ENCODE measurements at places on chromosomes 5 and 9.

GRCh38 chr5:14397717-14398116, 183.9 kb upstream of the OTULINL start:
- no peak for DNase-seq

GRCh38 chr9:13992138-13993088, 321.5 kb downstream of the NFIB start:
- no peak for DNase-seq

DNA sequence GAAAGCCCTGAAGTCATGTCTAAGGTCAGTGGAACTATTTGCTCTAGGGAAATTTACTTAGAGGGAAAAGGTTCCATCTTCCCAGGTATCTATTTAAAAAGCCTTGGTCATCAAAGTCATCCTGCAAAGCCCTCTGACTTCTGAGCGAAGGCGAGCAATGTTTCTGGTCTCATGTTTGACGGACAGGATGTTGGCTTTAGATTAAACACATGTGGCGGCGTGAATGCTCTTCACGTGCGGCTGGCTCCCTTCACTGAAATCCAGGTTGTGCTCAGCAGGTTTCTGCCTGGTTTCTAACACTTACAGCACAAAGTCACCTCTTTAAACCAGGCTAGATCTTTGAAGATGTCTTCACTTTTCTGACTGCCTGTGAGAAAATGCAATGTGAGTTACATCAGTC, 5.7 kb upstream of the ZBTB34 start:
- no peak for DNase-seq

DNA sequence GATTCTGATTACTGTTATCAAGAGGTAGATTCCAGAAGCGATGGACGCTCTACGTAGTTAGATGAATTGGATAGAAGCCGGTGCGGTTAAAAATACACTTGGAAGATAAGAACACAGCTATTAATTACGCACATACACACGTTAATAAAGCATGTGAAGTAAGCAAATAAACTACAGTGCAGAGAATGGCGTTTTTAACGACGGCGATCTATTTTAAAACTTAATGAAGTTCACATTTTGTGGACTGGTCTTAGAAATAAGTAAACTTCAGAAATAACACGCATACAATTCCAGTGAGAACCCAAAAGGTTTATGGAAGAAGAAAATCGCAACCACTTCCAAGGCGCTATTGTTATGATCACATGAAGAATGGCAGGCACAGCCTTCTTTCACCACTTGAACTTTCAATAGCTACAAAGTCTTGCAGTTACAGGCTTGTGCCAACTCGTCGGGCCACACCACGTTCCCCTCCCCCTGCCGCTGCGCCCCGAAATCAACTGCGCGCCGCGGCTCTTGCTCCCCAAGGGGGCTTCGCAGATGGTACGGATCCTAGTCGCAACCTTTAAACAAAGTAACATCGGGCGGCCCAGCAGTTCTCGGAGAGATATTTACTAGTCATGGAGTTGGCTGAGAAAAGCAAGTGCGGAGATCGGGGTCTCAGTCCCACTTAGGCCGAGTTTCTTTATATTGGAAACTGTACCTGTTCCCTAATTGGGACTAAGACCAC, 866 bp upstream of the SEMA6A start:
- DNase-seq: no peak

DNA sequence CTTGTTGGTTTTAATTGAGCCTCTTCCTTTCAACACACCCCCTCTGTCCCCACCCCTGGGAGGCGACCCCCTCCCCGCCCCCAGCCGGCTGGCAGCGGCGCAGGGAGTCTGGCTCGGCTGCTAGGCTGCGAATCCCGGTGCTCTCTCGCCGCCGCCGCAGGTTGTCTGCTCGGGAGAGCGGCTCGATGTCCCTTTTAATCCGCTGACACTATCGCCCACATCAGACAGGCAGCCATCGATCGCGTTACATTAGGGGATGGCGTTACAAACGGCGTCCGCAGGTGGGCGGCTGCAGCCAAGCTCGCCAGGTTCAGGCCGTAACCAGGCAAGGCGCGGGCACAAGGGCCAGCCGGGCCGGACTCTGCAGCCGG, 1.3 kb downstream of the NR2F1-AS1 start:
- no peak for DNase-seq

DNA sequence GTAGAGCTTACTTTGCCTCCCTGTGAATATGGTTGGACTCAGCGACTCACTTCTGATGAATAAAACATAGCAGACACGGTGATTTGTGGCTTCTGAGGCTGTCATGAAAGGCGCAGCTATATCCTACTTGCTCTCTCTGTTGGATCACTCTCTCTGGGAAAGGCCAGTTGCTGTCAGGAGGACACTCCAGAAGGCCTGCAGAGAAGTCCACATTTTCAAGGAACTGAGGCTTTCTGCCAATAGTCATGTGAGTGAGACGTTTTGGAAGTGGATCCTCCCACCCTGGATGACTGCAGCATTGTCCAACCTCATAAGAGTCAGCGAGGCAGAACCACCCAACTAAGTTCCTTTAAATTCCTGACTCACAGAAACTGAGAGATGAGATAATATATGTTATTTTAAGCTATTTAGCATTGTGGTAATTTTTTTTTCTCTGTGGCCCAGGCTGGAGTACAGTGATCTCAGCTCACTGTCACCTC, 156.0 kb upstream of the MAST4 start:
- peak; percentile 62 for DNase-seq

DNA sequence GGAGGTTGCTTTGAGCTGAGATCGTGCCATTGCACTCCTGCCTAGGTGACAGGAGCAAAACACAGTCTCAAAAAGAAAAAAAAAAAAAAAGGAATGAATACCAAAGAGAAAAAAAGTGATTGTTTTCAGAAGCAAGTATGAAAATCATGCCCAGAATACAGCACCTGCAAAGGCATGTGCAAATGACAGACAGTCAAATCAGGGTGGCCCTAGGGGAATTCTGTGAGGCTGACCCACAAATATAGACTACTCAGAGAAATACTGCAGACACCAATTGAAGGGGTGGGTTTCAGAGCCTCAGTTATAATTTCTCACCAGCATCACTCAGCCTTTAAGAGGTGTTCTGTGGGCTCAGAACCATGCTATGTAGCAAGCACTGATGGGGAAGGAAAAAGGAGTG, 28.6 kb downstream of the DCAF12 start:
- no peak for DNase-seq

DNA sequence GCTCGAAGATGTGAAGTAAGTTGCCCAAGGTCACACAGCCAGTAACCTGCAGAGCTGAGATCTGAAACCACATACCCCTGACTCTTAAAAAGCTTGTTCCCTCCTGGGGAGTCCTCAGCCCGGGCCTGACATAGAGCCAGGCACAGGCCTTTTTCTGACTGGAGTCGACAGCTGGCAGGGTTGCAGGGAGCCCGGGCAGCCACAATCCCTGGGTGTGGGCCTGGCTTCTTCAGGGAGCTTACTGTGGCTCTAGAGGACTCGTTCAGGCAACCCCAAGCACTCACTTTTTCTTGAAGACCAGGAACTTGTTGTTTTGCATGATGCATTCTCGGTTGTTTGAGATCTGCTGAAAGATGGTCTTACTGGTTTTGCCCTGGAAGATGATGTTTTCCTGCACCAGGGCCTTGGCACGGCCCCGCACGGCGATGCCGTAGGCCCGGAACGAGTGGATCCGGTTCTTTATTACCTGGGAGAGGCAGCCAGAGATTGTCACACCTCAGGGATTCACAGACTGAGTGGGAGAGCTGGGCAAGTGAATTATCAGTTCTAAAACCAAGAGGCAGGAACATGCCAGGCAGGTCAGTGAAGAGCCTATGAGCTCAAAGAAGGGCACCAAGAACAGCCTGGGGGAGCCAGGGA, 30.0 kb downstream of the POLR1E start:
- DNase-seq: no peak

- DNase-seq: no peak
These were observed 39.7 kb downstream of the RAPGEF6 start for GRCh38 chr5:131595088-131596033.

GRCh38 chr5:135009736-135010501, 24.1 kb downstream of the PITX1 start:
- no peak for DNase-seq

GRCh38 chr9:104617418-104617817, 586 bp downstream of the OR13C9 start:
- DNase-seq: no peak

DNA sequence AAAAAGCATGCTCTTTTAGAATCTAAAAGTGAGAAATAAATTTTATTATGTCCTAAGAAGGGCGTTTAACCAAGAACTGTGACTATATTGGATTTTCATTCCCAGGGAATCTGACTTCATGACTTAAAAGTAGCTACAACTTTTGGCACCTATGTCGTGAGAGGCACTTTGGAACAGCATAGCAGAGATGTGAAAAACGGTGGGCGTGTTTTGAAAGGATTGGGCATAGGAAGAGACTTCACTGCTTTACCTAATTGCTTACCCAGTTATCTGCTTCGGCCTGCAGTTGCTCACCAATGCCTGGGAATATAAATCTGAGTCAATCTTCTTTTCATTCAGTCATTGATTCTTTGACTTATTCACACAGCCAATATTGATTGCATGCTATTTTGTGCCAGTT, 363.4 kb downstream of the DNAH5 start:
- no peak for DNase-seq

GRCh38 chr9:71830929-71831328, 62.6 kb upstream of the CEMIP2 start:
- DNase-seq: no peak

- no peak for DNase-seq
These were observed 1.2 kb downstream of the HAVCR1 start for GRCh38 chr5:157057459-157058370.

Measured in uterus (tissue), 4 donors.